Tibial artery (tissue), 4 donors: ENCODE measurements at places on chromosomes 6 and 20.
A peak's percentile ranks its signal among the peaks of the same experiment; 100 is the strongest.

- peak; percentile 92 for DNase-seq
These were observed 8.3 kb upstream of the NCOA3 start for GRCh38 chr20:47493175-47493962.

DNA sequence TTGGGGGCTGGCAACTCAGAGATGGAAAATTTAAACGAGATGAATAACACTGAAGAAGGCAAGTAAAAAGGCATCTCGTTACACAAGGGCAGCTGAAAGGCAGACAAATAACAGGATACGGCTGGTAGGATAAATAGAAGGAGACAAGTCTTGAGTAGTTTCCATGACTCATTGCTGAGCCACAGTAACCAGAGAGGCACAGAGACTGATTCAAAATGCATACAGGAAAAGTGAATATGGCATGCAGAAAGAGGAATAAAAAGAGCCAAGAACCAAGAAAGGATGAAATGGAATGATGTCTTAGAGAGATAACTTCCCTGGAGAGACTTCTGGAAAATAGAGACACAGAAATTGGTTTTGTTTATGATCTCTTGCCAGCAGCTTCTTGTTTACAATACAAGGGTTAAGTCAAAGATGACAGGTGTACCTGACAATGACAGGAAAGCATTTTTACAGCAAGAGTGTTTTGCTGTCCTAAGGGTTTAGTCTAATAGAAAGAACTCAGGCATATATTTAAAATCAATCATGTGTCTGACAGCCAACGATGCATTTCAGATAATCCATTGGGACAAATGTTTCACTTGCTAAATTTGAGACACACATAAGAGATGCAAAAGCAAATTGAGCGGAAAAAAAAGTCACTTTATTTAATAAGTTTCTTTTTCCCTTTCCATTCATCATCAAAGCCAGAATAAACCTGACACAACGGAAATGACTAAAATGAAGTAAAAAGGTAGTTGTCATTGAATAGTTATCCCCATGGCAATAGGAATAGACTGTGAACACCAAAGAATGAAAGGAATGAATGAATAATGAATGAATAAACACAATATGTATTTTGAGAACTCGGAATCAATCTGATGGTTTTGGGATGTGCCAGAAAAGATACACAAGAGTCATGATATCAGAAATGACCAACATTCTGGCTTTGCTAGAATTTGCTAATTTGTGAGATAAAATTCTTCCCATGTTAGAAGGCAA lies 68.0 kb upstream of the KCNQ5 start:
- no peak for DNase-seq

- no peak for DNase-seq
These were observed 3.5 kb downstream of the MCUR1 start for GRCh38 chr6:13810688-13811446.

GRCh38 chr6:32254761-32255198 lies 30.9 kb upstream of the NOTCH4 start:
- DNase-seq: no peak

- no peak for DNase-seq
These were observed 237.0 kb downstream of the BCKDHB start for GRCh38 chr6:80343511-80343910.

- DNase-seq: no peak
These were observed 100.0 kb upstream of the FOXP4 start for GRCh38 chr6:41446132-41446531.

DNA sequence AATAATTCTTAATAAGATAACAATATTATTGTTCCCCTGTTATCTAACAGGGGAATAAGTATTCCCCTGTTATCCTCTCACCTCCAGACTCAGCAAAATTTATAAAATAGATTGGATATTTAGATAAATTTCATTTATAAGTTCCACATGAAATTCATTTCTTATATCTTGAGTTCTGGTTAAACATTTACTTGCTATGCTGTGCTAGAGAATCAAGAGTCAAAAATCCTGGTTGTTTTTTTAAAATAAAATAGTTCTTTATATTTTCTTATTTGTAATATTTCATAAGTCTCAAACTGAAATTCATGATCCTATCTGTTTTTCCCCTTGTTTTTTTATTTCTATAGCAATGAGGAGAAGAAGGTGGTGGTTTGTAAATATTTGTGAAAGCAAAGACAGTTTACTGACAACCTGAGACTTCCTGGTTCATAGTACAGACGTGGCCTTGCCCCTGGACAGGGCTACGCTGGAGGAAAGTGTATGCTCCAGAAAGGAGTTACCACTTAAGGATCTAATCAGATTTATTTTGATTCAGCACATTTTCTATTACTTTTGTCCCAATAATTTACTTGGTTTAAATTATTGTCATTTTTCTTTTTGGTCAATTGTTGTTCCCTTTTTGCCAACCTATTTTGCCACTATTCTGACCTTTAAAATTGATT lies 37.8 kb upstream of the MARCKS start:
- no peak for DNase-seq

DNA sequence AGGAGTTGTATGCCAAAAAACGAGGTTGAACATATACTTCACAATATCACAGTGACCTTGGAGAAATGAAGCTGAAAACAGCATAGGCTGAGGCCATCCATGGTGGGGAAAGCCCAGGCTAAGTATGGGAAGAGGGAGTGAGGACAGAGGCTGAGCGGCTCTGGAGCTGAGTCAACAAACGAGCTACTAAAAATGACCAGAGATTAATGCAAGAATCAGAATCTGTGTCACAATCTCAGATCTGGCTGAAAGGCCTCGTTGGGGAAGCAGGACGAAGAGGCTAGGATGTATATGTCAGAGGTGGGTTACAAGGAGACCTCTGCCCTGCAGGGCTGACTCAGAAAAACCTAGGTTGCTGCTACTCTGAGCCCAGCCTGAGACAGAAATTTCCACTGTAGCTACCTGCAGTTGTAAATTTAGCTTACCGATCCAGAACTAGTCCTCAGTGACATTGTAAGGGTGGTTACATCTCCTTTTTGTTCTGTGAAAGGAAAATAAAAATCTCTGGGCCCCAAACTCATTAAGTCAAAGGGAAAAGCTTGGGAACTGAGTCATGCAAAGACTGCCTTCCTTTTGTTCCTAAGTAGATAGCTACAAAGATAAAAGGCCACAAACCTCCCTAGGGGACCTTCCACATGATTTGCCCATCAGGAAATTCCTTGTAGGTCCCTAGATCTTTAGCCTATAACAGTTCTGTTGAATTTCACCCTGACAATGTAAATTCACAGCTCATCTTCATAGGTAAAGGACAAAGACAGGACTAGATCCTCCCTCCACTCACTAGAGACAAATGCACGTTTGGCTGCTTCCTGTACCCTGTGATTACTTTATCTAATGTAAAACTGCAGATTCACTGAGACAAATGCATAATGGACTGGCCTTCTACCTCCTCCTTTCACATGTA lies 8.5 kb upstream of the TUBB2A start:
- DNase-seq: no peak

- no peak for DNase-seq
These were observed 191.3 kb upstream of the ARG1 start for GRCh38 chr6:131381709-131382093.

GRCh38 chr6:34810936-34811632 lies 19.2 kb downstream of the BLTP3A start:
- DNase-seq: no peak

- no peak for DNase-seq
These were observed 26.2 kb downstream of the CCN2 start for GRCh38 chr6:131924881-131925474.

GRCh38 chr6:159973951-159974350 lies 5.1 kb downstream of the IGF2R start:
- DNase-seq: no peak

DNA sequence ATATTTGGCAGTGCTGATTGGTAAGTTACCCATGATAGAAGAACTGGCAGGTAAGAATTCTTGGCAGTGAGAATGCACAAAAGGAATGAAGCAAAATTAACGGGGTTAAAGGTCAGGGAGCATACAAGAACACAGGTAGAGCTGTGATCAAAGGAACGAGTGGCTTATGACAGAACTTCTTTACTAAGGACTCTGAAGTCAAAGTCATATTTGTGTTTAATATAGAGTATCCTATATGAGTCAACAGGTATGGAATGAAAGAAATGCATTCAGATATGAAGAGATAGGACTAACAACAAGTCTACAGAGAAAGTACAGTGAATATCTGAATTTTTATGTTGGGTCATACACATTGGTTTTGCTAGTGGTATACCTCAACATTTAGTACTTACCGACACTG lies 209.0 kb upstream of the CITED2 start:
- no peak for DNase-seq

DNA sequence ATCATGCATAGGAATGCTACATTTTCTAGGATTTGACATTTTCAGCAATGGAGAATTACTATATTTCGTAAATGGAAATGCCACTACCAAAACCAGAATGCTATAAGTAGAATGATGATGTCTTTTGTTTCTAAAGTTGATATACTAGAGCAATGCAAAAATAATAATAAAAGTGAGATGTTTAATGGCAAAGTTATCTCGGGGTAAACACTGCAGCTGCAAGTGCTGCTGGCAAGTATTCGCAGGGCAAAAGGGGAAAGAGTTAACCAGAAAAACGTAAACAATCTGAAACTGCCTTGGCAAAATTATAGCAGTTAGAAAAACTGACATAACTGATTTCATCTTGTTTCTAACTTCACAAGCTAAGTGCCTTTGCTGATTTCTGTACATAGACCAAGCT lies 45.5 kb upstream of the FILIP1 start:
- DNase-seq: no peak

DNA sequence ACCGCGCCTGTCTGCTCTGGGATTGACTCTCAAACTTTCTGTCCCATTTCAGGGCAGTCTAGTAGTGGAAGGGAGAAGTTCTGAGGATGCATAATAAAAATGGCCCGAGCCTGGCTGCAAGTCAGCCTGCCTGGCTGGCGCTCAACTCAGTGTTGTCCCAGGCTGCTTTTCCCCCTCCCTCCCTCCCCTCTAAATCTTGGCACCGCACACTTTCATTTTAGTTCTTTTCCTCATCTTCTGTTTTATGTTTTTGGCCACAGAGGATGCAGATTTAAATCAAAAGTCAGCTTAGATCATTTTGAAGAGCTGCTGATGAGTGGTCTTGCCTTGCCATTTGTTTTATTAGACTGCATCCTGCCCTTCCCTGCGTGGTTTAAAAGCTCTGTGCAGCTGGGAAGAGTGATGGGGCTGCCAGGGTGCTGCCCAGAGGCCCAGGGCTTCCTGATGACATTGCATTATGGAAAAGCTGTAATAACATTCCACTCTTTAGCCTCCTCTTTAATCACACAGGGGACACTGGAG lies 6.5 kb upstream of the UQCC2 start:
- no peak for DNase-seq

GRCh38 chr6:170212051-170212756 lies 78.7 kb downstream of the DLL1 start:
- DNase-seq: peak; percentile 3

GRCh38 chr20:4926531-4927156 lies 74.7 kb downstream of the SLC23A2 start:
- no peak for DNase-seq

GRCh38 chr6:169864148-169865020 lies 113.0 kb downstream of the ERMARD start:
- peak; percentile 11 for DNase-seq

GRCh38 chr6:26016245-26016962 lies 53.8 kb downstream of the TRIM38 start:
- DNase-seq: no peak

DNA sequence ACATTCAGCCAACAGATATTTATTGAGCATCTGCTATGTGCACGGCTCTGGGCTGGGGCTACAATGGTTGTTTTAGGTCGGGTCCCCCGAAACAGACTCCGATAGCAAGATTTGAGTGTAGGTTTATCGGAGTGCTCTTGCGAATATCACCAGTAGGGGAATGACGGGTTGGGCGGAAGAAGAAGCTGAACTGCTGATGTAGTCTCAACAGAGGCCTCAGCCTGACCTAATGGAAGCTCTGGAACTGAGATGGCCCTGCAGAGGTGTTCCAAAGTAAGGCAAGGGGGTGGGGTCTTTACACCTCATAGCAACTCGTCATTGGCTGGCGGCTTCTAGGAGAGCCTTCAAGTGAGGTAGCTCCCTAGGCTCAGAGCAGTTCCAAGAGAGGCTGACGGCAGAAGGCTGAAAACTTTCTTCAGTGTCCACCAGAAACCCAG lies 1.1 kb downstream of the L3MBTL1 start:
- DNase-seq: no peak

GRCh38 chr6:5338177-5338960 lies 77.1 kb downstream of the FARS2 start:
- DNase-seq: no peak

GRCh38 chr6:32609391-32609730 lies 19.7 kb upstream of the HLA-DRB1 start:
- DNase-seq: no peak

GRCh38 chr6:13425943-13426931 lies 61.2 kb downstream of the GFOD1 start:
- DNase-seq: peak; percentile 84

- DNase-seq: no peak
These were observed 242.2 kb downstream of the CDH26 start for GRCh38 chr20:60200305-60200918.

DNA sequence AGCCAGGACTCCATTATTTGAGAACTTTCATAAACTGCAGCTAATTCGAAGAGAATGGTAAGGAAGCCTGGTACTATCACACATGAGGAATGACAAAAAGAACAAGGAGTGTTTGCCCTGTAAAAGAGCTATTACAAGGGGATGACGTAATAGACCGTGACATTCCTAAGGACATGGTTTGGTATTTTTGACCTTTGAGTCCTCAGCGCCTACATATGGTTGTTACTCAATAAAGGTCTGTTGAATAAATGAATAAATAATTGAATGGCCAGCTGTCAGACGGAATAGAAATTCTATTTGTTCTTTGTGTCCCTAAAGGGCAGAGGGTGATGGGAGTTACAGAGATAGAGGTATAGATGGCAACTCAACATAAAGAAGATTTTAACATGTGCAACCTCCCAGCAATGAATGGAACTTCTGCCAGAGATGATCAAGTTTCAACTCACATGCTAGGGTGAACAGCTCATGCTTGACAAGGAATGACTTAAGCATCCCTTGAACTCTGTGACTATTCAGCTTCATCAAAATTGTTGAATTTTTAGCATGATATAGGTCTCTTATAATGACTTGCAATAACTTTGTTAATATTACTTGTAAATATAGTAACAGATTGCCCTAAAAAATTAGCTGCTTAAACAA lies 115.4 kb downstream of the TENT5A start:
- no peak for DNase-seq
